Urothelium cell line (cell line): ENCODE measurements at places on chromosomes 12 and 14.

GRCh38 chr14:73726025-73726961 lies 12.1 kb upstream of the PNMA1 start:
- no peak for DNase-seq

GRCh38 chr12:8813572-8814357 lies 8.7 kb upstream of the A2ML1 start:
- no peak for DNase-seq

GRCh38 chr12:124053851-124054250 lies 80.8 kb downstream of the ZNF664 start:
- DNase-seq, result no peak

GRCh38 chr12:70485704-70486103 lies 119.6 kb downstream of the KCNMB4 start:
- DNase-seq, result no peak

- DNase-seq, result no peak
Observed at GRCh38 chr12:124675881-124676713, 108.7 kb upstream of the NCOR2 start.

GRCh38 chr12:108133482-108133881 lies 4.4 kb downstream of the WSCD2 start:
- DNase-seq, result no peak

DNA sequence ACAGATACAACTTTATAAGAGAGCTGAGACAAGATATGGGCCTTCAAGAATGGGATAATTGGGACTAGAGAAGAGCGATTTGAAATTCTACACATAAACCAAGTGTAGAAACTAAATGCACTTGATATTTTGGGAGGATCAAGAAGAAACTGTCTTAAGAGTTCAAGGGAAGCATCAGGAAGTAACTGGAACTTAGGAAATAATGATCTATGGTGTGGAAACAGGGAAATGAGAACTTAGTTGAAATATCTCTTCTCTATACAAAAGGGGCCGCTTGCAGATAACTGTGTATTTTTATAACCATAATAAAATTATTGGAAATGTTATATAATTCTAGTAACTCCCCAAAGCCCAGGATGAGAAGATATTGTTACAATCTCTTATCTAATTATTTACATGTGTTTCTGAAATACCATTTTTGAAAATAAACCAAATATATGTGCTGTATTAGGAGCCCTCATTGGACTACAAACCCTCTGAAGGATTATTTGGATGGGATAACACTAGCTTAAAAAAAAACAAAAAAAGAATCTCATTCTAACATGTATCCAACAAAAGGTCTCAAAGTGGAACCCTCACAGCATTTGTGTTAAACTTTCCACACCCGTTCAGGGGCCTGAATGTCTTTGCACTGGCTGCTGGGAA lies 84.7 kb upstream of the FLRT2 start:
- DNase-seq, result no peak

- DNase-seq, result no peak
Observed at GRCh38 chr12:77610446-77610845, 220.2 kb upstream of the NAV3 start.

GRCh38 chr12:3838076-3838475 lies 35.1 kb downstream of the PARP11 start:
- no peak for DNase-seq

DNA sequence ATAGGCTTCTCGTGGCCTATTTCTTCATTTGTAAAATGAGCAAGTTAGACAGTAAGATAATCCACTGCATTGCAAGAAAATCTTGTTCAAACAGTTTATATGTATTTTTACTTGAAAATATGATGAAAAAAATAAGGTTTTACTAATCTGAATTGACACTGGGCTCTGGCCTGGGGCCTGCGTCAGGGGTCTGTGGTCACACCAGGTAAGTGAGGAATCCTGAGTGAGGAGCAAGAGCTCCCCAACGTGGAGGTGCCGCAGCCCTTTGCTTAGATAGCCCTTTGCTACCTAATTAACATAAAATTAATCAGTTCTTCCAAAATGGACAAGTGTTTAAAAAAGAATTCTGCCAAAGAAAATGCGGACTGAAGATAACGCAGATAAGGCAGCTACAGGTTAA lies 39.1 kb upstream of the STAB2 start:
- no peak for DNase-seq

DNA sequence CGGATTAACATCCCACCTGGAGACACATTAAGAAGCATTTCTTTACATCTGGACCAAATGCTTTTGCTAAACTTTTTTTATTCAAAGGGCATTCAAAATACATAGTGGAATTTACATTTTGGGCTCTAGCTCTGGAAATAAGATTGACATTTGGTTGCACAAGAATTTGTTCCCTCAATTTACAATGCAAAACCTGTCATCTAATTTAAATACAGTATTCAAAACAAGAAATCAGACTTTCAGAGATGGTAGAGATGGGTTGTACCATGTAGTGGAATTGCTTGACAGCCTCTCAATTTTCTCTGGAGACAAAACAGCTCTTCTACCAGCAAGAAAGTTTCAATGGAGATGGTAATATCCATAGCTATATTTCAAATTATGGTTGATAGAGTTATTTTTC lies 275.8 kb downstream of the ATP23 start:
- no peak for DNase-seq

GRCh38 chr14:24116128-24116814 lies 1.5 kb upstream of the NRL start:
- DNase-seq, result no peak

GRCh38 chr14:56666294-56666693 lies 86.7 kb downstream of the TMEM260 start:
- no peak for DNase-seq

DNA sequence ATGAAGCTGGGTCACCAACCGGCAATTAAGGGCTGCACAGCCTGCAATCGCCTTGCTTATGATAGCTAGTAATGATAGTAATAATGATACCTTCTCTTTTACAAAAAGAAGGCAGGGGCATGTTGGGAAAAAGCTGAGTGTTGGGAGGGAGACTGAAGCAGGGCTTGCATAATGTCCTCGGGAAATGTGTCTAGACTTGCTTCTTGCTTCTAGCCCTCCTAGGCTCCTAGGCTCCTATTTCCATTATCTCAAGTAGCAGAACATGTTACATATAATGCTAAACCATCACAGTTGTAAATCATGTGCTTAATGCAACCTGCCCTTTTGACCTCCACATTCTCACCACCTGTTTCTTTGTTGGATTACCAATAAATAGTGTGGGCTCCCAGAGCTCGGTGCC lies 18.7 kb downstream of the RERGL start:
- DNase-seq, result no peak

- no peak for DNase-seq
Observed at GRCh38 chr12:16361142-16361783, 13.8 kb downstream of the MGST1 start.

DNA sequence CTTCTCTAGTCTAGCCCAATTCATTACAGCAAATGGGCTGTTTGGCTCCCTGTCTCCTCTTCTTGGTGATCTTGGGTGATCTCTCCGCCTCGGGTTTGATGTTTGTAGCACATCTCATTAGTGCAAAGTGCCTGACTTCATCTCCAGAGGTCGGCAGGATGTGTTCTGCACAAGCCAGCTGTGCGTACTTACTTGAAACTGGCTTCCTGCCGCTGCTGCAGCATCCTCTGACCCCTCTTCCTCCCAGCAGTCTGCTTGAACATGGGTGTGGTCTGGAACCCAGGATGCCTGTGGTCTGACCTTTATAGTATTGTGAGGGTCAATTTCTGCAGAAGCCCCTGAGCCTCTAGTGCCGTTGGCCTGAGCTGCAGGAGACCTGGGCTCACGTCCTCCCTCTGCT lies 99.2 kb downstream of the BEGAIN start:
- no peak for DNase-seq

- no peak for DNase-seq
Observed at GRCh38 chr14:92704821-92705220, 43.6 kb downstream of the LGMN start.

GRCh38 chr14:96160076-96160912 lies 44.3 kb upstream of the BDKRB2 start:
- DNase-seq, result no peak

GRCh38 chr14:50860478-50861086 lies 11.3 kb upstream of the ABHD12B start:
- peak; percentile 92 for DNase-seq

GRCh38 chr12:29673346-29673745 lies 110.4 kb downstream of the TMTC1 start:
- DNase-seq, result no peak

DNA sequence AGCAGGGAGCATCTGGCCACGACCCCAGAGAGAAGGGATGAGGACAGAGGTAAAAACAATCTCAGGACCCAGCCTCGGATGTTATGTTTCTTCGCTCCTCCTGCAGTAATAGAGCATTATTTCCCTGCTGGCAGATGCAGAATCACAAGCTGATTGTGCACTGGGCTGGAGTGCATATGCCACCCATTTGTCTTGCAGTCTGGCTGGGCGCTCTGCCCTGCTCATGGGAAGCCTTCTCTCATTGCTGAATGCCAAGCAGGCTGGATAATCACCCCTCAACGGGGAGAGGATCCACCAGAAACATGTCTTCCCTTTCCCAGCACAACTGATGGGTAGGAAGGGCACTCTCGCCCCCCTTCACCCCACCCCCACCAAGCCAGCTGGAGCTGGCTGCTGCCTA lies 8.5 kb upstream of the VASH1 start:
- DNase-seq, result peak; percentile 2

DNA sequence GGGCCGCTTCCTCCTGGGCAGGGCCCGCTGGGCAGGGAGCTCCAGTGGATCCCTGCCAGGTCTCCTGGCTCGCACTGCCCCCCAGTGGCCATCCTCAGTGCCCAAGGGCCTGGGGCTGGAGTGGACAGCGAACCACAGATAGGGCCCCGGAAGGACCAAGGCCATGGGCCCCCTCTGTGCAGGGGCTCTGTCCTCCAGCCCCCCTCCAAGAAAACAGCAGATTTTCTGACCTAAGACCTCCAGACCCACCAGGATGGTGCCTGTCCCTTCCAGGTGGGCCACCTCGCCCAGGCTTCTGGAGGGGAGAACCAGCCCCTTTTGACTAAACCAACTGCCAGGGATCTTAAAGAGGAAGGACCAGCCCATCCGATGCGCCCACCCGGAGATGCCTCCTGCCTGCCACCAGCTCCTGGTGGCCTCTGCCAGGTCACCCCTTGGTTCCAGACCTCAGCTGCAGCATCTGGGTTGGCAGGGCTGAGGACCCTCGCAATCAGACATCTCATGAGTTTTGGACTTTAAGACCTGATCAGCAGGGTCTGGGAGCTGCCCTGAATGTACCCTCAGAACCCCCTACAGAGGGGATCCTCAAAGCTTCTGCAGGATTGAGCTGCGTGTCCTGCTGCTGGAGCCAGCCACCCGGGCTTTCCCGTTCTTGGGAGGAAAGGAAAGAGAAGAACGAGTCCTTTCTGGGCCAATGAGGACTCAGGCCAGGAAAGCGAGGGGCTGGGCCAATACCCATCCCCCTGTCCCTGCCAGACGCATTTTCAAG lies 325.8 kb upstream of the DIO3 start:
- peak; percentile 66 for DNase-seq

DNA sequence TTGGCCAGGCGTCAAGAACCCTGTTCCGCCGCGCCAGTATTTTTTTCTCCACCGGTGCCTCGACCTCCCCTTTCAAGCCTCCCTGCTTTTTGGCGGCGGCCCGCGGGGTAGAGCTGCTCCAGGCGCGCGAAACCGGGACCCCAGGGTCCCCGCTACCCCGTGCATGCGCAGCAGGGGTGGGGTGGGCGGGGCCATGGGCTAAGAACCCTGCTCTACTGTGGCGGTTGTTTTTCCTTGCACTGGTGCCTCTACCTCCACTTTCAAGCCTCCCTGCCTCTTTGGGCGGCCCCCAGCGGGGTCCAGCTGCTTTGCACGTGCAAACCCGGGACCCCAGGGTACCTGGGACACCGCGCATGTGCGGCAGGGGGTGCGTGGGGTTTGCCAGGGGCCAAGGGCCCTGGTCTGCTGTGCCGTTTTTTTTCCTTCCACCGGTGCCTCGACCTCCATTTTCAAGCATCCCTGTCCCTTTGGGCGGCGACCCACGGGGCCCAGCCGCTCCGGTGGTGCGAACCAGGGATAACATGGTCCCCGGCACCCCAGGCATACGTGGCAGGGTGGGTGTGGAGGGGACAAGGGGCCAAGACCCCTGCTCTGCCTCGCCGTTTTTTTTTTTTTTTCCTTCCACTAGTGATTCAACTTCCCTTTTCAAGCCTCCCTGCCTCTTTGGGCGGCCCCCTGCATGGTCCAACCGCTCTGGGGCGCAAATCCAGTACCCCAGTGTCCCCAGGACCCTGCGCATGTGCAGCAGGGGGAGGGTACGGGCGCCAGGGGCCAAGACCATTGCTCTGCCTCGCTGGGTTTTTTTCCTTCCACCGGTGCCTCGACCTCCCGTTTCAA lies 326.8 kb downstream of the ALG10 start:
- peak; percentile 73 for DNase-seq

- DNase-seq, result no peak
Observed at GRCh38 chr12:78383414-78383813, 481.2 kb upstream of the SYT1 start.

DNA sequence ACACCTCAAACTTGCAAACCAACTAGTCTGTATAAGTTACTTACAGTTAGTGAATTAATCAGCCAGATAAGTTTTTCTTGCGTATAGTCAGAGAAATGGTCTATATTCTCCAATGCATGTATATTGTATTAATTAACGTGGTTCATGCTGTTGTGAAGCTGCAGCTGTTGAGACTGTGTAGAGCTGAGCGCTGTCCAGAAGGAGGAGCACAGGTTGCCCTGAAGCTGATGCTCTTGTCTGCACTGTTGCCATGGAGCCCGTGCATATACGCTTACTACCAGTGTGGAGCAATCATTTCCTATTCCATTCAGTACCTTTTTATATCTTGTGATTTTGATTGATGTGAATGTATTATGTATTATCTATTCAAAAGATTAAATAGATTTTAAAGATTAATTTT lies 74.3 kb upstream of the ARID2 start:
- DNase-seq, result no peak

DNA sequence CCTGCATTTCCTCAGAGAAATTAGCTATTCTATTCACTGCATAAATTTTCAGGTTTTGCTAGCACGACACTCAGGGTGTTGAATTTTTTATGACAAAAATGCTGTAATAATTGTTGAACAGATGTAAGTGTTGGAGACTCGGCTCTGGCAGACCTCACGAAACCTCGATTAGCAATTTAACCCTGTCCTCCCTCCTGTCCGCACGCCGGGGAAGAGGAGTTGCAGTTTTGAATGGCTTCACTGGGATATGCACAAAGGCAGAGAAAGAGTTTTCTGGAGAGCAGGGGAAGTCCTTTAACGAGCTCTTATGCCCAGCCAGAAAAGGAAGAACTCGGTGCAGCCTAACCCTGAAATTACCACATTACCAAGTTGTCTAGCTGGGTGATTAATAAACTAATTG lies 661.1 kb downstream of the VRK1 start:
- no peak for DNase-seq

GRCh38 chr12:110934093-110934852 lies 13.9 kb upstream of the MYL2 start:
- DNase-seq, result peak; percentile 91

- DNase-seq, result no peak
Observed at GRCh38 chr14:95667249-95667693, 19.0 kb upstream of the TCL1B start.
